ENCODE measurements at places on chromosomes 2 and 18.

- no peak overlapping the region for H3K4me3 ChIP-seq
- no peak overlapping the region for H3K27ac ChIP-seq
- H3K36me3 ChIP-seq: no peaks in the 10 kb centered on the region
- H3K4me1 ChIP-seq: no peaks in the 10 kb centered on the region
- no peaks in the 10 kb centered on the region for H3K27me3 ChIP-seq
Measured at GRCh38 chr2:107525406-107525805, 301.3 kb upstream of the RGPD4 start.

- DNase-seq: no peak
- no peak overlapping the region for H3K27ac ChIP-seq
- peaks cover 47% of the 10 kb centered on the region for H3K4me1 ChIP-seq
- H3K36me3 ChIP-seq: peaks cover 71% of the 10 kb centered on the region
Measured at GRCh38 chr2:181474222-181474881, 17.2 kb downstream of the ITGA4 start.

DNA sequence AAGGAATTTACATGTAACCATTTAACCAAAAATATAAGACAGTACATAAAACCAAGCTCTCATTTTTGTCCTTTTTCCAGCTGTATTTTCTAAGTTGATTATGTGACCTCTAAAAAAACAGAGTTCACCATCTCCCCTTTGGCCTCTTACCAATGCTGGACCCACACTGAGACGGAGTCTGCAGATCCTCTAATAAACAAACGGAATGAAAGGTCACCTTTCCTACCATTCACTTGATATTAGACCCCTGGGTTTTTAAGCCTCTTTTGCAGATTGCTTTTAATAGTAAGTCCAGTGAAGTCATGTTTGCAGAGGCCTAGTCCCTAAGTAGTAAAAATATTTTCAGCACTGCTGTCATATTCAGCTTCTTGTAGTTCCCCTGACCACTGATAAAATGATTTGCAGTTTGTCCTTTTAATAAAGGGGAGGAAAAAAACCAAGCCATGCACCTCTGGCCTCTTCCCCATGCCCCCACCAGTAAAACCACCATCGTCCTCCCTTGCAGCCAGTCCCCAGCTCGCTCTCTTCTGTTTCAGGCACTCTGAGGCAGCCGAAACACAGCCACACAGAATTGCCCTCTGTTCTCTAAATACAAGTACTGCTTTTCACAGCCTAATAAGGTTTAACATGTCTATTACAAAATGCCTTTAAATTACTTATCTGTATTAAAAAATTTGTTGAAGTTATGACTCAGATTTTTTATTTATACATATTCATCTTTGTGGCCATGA, 427.5 kb downstream of the PARD3B start:
- peak overlapping the region; percentile 14 for H3K4me3 ChIP-seq
- H3K36me3 ChIP-seq: peaks cover 5% of the 10 kb centered on the region
- H3K4me1 ChIP-seq: peaks cover 29% of the 10 kb centered on the region

GRCh38 chr2:191533693-191534180, 144.2 kb upstream of the NABP1 start:
- no peaks in the 10 kb centered on the region for H3K27me3 ChIP-seq
- peaks cover 6% of the 10 kb centered on the region for H3K4me1 ChIP-seq
- no peak overlapping the region for H3K27ac ChIP-seq
- no peaks in the 10 kb centered on the region for H3K36me3 ChIP-seq
- no peak for DNase-seq

DNA sequence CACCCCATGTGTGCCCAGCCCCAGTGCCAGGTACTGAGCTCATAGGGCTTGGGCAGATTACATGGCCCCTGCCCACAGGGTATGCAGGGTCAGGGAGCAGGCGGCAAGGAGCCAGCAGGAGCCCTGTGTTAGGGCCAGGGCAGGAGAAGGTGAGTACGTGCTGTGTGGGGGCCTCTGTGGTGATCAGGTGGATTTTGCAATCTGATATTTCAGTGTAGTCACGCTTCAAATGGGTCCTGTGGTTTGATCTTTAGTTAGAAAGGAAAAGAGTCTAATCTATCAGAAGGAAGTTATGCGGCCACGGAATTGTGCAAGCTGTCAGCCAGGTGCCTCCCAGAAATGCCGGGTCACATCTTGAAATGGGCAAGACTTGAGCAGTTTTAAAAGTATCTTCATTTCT, 13.9 kb downstream of the UBE2F start:
- peak; percentile 49 for DNase-seq
- H3K4me1 ChIP-seq: peaks cover 64% of the 10 kb centered on the region
- H3K27me3 ChIP-seq: no peaks in the 10 kb centered on the region
- H3K27ac ChIP-seq: peak overlapping the region; percentile 92
- H3K4me3 ChIP-seq: peak overlapping the region; percentile 79
- H3K36me3 ChIP-seq: peaks cover 43% of the 10 kb centered on the region

DNA sequence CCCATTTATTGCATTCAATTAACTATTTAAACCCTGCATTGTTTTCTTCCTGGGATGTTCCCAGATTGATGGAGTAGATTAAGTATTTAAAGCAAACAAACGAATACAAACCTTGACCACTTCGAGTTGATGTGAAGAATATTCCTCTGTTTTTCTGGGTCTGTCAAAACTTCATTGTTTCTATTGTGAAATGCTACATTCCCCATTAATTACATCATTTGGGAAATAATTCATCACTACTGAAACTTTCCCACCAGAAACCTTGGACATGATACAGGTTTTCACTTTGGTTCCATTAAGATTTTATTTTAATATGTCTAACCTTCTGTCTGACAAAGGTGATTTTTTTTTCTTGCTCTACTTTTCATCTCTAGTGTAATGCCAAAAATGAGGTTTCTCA, 365.1 kb upstream of the ETAA1 start:
- H3K4me3 ChIP-seq: no peak overlapping the region
- no peak overlapping the region for H3K27ac ChIP-seq
- H3K4me1 ChIP-seq: no peaks in the 10 kb centered on the region
- no peaks in the 10 kb centered on the region for H3K27me3 ChIP-seq

GRCh38 chr2:75199428-75200011, at the start of gene TACR1:
Gene TACR1, minus strand, starts transcription at chr2:75199520. Its CDS starts 586 bp downstream, at chr2:75198934.
- peak within 1 kb of the TSS; percentile 74 for H3K4me3 ChIP-seq
- H3K4me1 ChIP-seq: peaks cover 6% of the 10 kb centered on the region
- H3K36me3 ChIP-seq: no peaks in the 10 kb centered on the region
- peak; percentile 65 for DNase-seq
- H3K27ac ChIP-seq: no peak within 1 kb of the TSS
- H3K27me3 ChIP-seq: peaks cover 81% of the 10 kb centered on the region

DNA sequence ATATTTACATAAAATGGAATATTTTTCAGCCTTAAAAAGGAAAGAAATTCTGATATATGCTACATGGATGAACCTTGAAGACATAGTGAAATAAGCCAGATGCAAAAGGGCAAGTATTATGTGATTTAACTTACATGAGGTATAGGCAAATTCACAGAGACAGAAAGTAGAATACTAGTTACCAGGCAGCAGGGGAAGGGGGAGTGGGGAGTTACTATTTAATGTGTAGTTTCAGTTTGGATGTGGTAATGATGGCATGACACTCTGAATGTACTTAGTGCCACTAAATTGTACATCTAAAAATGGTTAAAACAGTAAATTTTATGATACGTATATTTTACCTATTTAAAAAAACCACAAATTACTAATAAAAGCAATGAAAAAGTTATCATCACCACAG, 12.1 kb downstream of the METTL4 start:
- no peak overlapping the region for H3K4me3 ChIP-seq
- H3K36me3 ChIP-seq: peaks cover 9% of the 10 kb centered on the region
- no peak for DNase-seq
- H3K27me3 ChIP-seq: no peaks in the 10 kb centered on the region
- H3K27ac ChIP-seq: no peak overlapping the region

DNA sequence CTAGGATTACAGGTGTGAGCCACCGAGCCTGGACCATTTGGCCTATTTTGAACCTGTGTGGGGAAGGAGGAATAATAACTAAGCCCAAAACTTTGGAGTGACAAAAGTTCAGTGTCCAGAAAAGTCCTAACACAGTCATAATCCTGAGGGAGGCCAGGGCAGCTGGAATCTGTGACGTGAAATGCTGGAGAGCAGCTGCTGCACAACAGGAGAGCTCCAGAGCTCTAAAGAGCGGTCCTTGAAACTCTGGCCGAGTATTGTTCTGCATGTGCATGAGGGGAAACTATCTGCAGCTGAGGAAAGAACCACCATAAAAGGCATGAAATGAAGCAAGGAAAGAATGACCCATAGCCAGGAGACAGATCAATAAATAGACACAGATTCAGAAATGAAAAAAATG, 27.8 kb downstream of the HADHA start:
- no peak for DNase-seq
- no peak overlapping the region for H3K4me3 ChIP-seq
- peaks cover 26% of the 10 kb centered on the region for H3K36me3 ChIP-seq
- H3K4me1 ChIP-seq: no peaks in the 10 kb centered on the region
- H3K27me3 ChIP-seq: no peaks in the 10 kb centered on the region

DNA sequence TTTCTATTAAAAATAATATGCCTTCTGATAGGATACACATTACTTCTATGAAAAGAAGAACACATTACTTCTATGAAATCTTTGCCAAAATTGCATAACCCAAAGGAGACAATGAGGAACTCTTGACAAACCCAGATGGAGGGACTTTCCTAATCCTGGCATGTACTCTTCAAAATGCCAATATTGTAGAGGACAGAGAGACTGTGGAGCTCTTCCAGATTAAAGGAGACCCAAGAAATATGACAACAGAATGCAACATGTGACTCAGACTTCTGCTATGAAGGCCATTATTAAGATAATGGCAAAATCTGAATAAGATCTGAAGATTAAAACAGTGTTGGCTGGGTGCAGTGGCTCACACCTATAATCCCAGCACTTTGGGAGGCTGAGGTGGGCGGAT, 22.2 kb downstream of the SOWAHC start:
- no peak for DNase-seq
- H3K4me3 ChIP-seq: no peak overlapping the region
- H3K36me3 ChIP-seq: no peaks in the 10 kb centered on the region
- H3K27ac ChIP-seq: no peak overlapping the region
- peaks cover 2% of the 10 kb centered on the region for H3K27me3 ChIP-seq

DNA sequence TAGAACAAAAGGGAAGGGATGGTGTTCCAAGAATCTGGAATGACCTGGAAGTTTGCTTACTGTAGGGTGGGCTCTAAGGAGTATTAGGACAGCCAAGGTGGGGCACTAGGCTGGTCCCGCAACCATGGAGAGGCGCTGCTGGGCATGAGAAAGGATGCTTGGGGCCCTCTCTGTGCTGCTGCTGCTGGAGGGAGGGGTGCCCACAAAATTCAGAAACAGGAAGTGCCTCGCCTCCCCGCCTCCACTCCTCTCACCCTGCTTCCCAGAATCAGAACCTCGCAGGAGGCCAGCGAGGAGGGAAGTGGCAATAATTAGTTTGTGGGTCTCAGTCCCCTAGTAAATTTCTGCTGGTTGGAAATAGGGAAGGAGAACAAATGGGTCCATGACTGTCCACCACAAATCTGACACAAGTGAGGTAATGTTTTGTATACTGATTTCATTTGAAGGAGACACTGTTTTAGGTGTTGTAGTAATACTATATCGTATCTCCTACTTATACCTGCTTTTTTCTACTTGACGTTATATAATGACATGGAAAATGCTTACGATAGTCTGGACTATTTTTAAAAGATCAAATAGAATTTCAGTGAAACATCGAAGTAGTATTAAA, 7.9 kb upstream of the PDCL3 start:
- peaks cover 1% of the 10 kb centered on the region for H3K36me3 ChIP-seq
- DNase-seq: peak; percentile 35
- H3K27ac ChIP-seq: peak overlapping the region; percentile 61
- H3K27me3 ChIP-seq: no peaks in the 10 kb centered on the region
- peak overlapping the region; percentile 68 for H3K4me3 ChIP-seq
- H3K4me1 ChIP-seq: peaks cover 13% of the 10 kb centered on the region

DNA sequence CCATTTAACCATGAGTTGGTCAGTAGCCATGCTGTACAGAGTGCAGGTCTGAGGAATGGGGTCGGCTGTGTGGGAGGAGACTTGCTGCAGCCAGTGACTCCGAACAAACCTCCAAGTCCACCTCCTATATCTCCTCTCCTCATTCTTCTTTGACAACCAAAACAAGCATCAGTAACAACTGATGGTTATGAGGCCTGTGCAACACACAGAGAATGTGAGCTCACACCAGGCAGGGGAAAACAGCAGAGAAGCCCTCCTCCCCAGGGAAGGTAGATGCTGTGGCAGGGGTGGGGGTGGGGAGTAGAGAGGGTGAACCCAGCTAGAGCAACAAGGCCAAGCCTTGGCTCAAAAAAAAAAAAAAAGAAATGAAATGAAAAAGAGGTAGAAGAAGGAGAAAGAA, 12.3 kb upstream of the CNGA3 start:
- no peaks in the 10 kb centered on the region for H3K4me1 ChIP-seq
- H3K27me3 ChIP-seq: peaks cover 12% of the 10 kb centered on the region

DNA sequence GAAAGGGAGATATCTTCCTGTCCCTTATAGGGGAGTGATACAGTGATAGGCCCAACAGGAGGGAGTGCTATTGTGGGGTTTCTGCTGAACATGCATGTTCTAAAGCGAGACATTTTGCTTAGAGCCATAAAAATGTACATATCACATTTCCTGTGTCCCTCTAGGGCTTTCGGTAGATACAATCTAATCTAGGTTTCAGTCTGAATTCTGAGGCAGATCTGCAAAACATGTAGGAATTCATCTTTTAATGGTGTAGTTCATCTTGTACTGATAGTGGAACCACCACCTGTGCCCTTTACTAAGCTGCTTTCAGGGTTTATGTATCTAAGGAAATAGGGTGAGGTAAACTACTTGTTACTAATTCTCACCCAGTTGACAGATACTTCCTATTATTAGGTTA, 73.8 kb downstream of the SPTBN1 start:
- no peak overlapping the region for H3K4me3 ChIP-seq
- H3K36me3 ChIP-seq: no peaks in the 10 kb centered on the region
- H3K4me1 ChIP-seq: peaks cover 2% of the 10 kb centered on the region
- DNase-seq: no peak
- H3K27me3 ChIP-seq: no peaks in the 10 kb centered on the region

- no peak for DNase-seq
- H3K27ac ChIP-seq: no peak overlapping the region
- no peaks in the 10 kb centered on the region for H3K27me3 ChIP-seq
- H3K4me3 ChIP-seq: no peak overlapping the region
Measured at GRCh38 chr2:95056461-95057459, 31.3 kb downstream of the MAL start.

All from activated naive CD8-positive, alpha-beta T cell treated with anti-CD3 and anti-CD28 coated beads for 36 hours (primary cell).